ENCODE measurements at places on chromosomes 6 and 20.

DNA sequence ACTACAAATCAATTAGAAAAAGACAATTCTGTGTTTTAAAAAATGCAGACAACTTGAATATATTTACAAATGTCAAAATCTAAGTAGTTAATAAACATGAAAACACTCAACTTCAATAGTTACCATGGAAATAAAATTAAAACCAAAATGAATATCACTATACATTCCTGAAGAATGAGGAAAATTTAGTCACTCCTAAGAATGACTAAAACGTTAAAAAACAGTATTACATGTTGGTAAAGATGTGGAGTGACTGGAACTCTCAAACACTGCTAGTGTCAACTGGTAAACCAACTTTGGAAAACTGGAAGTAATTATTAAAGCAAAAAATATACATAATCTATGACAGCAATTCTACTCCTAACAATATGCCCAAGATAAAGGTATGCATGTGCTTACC is 36.3 kb downstream of the AHI1 start:
- H3K27me3 ChIP-seq: no peaks in the 10 kb centered on the region
- H3K4me3 ChIP-seq: no peak overlapping the region
- H3K4me1 ChIP-seq: peaks cover 9% of the 10 kb centered on the region
- H3K36me3 ChIP-seq: no peaks in the 10 kb centered on the region

- DNase-seq: no peak
- no peaks in the 10 kb centered on the region for H3K36me3 ChIP-seq
- no peaks in the 10 kb centered on the region for H3K27me3 ChIP-seq
- no peak overlapping the region for H3K4me3 ChIP-seq
Observed at GRCh38 chr6:25250878-25251277, 28.3 kb upstream of the CARMIL1 start.

- DNase-seq: no peak
- no peaks in the 10 kb centered on the region for H3K27me3 ChIP-seq
- H3K27ac ChIP-seq: no peak overlapping the region
- no peak overlapping the region for H3K4me3 ChIP-seq
- H3K4me1 ChIP-seq: no peaks in the 10 kb centered on the region
Observed at GRCh38 chr6:81304466-81304865, 448.0 kb downstream of the TENT5A start.

GRCh38 chr20:58710481-58711265 is 18.1 kb downstream of the NPEPL1 start:
- no peaks in the 10 kb centered on the region for H3K4me1 ChIP-seq
- no peak overlapping the region for H3K4me3 ChIP-seq
- H3K27me3 ChIP-seq: no peaks in the 10 kb centered on the region

DNA sequence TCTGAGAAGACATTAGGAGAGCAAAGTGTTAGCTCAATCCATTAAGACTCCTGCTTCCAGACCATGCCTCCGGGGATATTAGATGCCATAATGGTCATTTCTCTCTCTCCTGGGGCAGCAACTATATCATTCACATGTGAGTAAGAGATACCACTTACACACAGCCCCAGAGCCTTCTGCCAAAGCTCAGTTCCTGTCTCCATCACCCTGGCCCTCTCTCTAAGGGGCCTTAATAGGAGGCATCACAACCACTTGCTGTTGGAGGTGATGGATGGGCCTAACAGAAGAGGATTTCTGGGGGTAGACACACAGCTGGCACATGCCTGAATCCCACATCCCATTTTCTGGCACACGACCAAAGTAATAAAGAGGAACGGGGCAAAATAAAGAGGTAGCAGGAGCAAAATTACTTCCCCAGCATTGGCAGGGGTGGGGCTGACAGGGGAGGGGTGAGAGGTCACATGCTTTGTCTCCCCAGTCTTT is 34.0 kb upstream of the VSTM2L start:
- peaks cover 1% of the 10 kb centered on the region for H3K36me3 ChIP-seq
- H3K27ac ChIP-seq: no peak overlapping the region
- no peaks in the 10 kb centered on the region for H3K27me3 ChIP-seq
- H3K4me1 ChIP-seq: no peaks in the 10 kb centered on the region
- no peak overlapping the region for H3K4me3 ChIP-seq

GRCh38 chr6:4935975-4936680 is 67.7 kb downstream of the RPP40 start:
- no peaks in the 10 kb centered on the region for H3K27me3 ChIP-seq
- H3K27ac ChIP-seq: no peak overlapping the region
- no peak overlapping the region for H3K4me3 ChIP-seq
- no peak for DNase-seq

DNA sequence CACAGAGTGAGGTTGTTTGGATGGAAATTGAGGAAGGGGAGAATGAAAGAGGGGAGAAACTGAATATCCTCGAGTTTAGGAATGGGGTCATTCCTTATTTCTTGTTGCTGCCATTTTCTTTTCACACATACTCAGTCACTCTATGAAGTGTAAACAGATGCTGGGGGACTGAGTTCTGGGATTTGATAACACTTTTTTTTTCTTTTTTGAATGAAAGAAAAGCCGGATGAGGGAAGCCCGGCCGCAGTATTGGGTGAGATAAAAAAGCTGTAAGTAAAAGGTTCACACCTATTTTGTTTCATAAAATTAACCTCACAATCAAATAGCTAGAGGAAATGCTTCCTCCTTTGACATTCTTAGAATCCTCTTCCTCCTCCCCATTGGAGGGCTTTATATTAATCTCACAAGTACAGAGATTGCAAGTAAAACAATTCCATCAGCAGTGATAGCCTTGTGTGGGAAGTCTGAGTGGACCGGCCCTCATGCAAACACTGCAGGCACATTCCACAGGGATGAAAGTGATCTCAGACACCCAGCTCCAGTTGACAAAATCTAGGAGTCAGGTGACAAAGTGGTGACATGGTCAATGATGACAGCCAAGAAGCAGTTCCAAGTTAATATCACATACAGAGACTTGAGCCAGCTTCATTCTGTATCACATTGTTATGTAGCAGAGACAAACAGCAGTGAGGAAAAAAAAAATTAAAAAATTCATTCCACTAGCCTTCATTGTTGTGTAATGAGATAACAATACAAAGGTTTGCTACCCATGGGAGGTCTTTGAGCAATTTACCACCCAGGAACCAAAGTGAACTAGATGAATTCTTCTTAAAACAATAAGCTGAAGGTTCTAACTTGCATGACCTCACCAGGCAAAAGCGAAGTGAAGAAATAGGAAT is 391.1 kb upstream of the HSF2 start:
- no peaks in the 10 kb centered on the region for H3K4me1 ChIP-seq
- no peaks in the 10 kb centered on the region for H3K36me3 ChIP-seq
- no peak overlapping the region for H3K4me3 ChIP-seq

GRCh38 chr6:38212579-38212978 is 393.1 kb downstream of the ZFAND3 start:
- H3K4me1 ChIP-seq: no peaks in the 10 kb centered on the region
- no peak overlapping the region for H3K4me3 ChIP-seq
- no peak for DNase-seq
- no peaks in the 10 kb centered on the region for H3K27me3 ChIP-seq
- no peak overlapping the region for H3K27ac ChIP-seq

GRCh38 chr6:14381829-14382677 is 264.5 kb downstream of the CD83 start:
- no peaks in the 10 kb centered on the region for H3K36me3 ChIP-seq
- no peaks in the 10 kb centered on the region for H3K27me3 ChIP-seq
- H3K4me3 ChIP-seq: no peak overlapping the region
- peak; percentile 30 for DNase-seq

- no peak for DNase-seq
- no peak overlapping the region for H3K4me3 ChIP-seq
- no peaks in the 10 kb centered on the region for H3K27me3 ChIP-seq
- H3K36me3 ChIP-seq: no peaks in the 10 kb centered on the region
Observed at GRCh38 chr6:12348530-12349511, 58.7 kb downstream of the EDN1 start.

DNA sequence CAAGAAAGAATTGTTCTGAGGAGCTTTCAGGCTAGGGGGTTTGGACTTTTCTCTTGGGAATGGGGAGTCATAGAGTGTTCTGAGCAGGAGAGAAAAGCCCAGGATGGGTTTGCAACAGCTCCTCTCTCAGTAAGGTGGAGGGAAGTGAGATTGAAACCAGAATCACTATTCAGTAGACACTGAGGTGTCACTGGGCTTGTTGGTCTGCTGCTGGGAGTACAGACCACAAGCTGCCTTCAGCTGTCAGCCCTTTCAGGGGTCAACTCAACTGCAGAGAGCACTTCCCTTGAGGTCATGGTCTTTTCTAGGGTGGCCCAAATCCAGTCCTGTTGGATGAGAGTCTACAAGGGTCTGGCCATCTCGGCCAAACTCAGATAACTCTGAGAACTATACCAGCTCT is 12.9 kb upstream of the FOXA2 start:
- no peaks in the 10 kb centered on the region for H3K4me1 ChIP-seq
- no peak for DNase-seq
- H3K27ac ChIP-seq: no peak overlapping the region
- H3K27me3 ChIP-seq: no peaks in the 10 kb centered on the region
- no peak overlapping the region for H3K4me3 ChIP-seq

GRCh38 chr6:40265615-40266014 is 321.5 kb downstream of the LRFN2 start:
- no peak overlapping the region for H3K4me3 ChIP-seq
- H3K27me3 ChIP-seq: no peaks in the 10 kb centered on the region
- H3K27ac ChIP-seq: no peak overlapping the region
- DNase-seq: no peak
- H3K36me3 ChIP-seq: no peaks in the 10 kb centered on the region
- H3K4me1 ChIP-seq: no peaks in the 10 kb centered on the region

DNA sequence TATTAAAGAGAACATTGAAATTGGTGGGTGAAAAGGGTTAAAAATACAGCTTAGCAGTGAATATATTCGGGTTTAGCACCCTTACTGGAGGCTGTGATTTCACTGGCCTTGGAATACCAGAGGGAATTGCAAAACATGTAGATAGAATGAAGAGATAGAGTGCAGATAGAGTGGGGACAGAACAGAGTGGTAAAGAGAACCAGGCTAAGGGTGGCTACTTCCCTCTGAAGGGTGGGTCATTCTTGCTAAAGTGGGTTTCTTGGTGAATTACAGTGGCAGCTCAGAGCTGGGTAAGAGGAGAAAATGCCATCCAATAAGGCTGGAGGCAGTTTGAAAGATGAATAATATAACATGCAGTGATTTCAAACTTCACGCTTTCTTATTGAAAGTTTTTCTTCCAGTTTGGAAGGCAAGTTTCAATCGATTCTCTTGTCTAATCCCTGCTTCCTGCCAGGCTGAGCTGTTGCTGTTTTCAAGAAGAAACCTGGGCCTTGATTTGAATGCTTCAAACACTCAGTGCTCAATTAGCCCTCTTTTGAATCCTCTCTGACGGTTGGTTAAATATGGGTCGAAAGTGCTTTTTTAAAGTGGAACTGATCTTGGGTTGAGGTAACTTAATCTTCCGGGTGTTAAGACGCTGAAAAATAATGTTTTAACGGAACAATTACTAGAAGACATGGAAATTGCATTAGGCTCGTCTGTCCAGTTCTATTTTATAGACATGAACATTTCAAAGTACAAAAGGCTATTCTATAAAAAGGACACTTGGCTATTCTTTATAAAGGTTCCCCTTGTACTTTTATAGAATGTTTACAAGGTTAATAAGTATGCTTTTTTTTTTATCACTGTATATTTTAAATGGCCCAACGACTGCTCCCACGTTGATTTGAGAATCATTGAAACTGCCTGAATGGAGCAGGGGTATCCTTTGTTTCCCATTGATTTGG is 203.3 kb downstream of the BCAS1 start:
- no peak overlapping the region for H3K4me3 ChIP-seq
- peak; percentile 60 for DNase-seq
- H3K4me1 ChIP-seq: peaks cover 53% of the 10 kb centered on the region
- H3K27me3 ChIP-seq: no peaks in the 10 kb centered on the region

- no peak for DNase-seq
- no peak overlapping the region for H3K27ac ChIP-seq
- H3K4me1 ChIP-seq: no peaks in the 10 kb centered on the region
- H3K27me3 ChIP-seq: no peaks in the 10 kb centered on the region
Observed at GRCh38 chr6:116996842-116997241, 119.8 kb downstream of the RFX6 start.

DNA sequence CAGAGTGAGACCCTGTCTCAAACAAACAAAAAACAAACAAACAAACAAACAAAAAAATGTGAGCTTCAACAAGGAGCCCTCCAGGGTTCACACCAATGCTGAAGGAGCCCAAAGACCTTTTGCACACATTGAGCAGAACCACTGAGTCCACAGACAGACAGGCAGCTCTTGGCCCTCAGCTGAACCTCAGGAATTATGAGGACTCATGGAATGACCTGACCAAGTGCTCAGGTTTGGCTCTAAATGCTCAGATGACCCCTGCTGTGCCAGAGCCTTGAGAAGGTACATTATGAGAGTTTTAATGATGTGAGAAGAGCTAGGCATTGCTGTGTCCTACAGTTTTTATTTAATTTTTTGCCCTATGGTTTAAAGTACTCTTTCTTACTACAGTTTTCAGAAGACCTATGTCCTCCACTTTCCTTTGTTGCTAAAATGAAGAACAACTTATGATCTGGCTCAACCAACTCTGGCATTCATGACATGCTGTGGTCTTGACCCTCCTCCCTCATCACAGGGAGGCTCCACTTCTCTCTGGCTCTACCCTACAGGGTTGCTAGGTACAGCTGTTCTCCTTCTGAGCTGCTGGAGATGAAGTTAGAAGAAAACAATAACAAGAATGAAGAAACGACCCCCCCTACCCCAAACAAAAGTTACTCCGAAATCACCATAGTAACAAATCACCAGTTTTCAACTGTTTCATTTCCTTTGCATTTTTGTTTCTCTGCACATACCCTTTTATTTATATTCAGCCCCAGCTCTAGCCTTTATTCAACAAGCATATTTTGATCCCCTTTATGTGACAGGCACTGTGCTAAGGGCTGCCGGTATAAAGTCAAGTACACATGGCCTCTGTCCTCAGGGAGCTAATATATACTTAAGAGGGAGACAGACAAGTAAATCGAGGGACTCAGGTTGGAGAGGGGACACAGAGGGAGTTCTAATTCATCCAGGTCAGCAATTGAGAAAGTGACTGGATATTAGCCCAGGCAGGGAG is 128.7 kb upstream of the TRAF3IP2 start:
- H3K27ac ChIP-seq: no peak overlapping the region
- no peaks in the 10 kb centered on the region for H3K27me3 ChIP-seq
- peaks cover 81% of the 10 kb centered on the region for H3K4me1 ChIP-seq
- no peak overlapping the region for H3K4me3 ChIP-seq
- no peaks in the 10 kb centered on the region for H3K36me3 ChIP-seq

- no peak for DNase-seq
- peaks cover 30% of the 10 kb centered on the region for H3K36me3 ChIP-seq
- no peak overlapping the region for H3K27ac ChIP-seq
- no peak overlapping the region for H3K4me3 ChIP-seq
- H3K27me3 ChIP-seq: no peaks in the 10 kb centered on the region
- H3K4me1 ChIP-seq: no peaks in the 10 kb centered on the region
Observed at GRCh38 chr6:142195862-142196541, 48.9 kb downstream of the VTA1 start.

DNA sequence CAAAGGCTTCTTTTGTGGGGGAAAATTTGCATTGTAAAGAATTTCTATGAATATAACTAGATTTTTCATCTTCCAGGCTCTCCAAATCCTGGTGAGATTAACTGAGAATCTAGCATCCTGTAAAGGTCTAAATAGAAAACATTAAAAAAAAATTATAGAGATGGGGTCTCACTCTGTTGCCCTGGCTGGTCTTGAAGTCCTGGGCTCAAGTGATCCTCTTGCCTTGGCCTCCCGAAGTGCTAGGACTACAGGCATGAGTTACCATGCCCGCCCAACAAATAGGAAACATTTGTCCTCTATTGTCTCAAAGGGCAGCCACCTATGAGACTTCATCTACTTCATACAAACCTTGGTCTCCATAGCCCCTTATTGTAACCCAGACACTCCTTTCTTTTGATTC is 25.2 kb upstream of the NCOA3 start:
- no peaks in the 10 kb centered on the region for H3K36me3 ChIP-seq
- H3K27me3 ChIP-seq: no peaks in the 10 kb centered on the region
- H3K4me1 ChIP-seq: peaks cover 27% of the 10 kb centered on the region
- no peak for DNase-seq
- no peak overlapping the region for H3K4me3 ChIP-seq
- no peak overlapping the region for H3K27ac ChIP-seq
